WTC11 (cell line): ENCODE measurements at places on chromosomes 6 and 20. TPM values are rescaled to one million over a fixed set of nuclear protein-coding genes. Genes with fewer than 3 reads are reported as not detected.

TRIM10 gene
- total RNA-seq: 0.09 to 0.22 TPM (median 0.16 TPM) in 3 replicates

OOEP gene
- total RNA-seq: 0.87 to 1.1 TPM (median 0.89 TPM) in 3 replicates

VGLL2 gene
- 0.11 TPM in 1 of 3 replicates, not detected in the others for total RNA-seq

PDE10A gene
- total RNA-seq: 2.3 to 3.1 TPM (median 3.0 TPM) in 3 replicates

HSPA12B gene
- 6.3 to 8.5 TPM (median 8.2 TPM) in 3 replicates for total RNA-seq

SLC18B1 gene
- 21.3 to 24.3 TPM (median 24.1 TPM) in 3 replicates for total RNA-seq

CD93 gene
- total RNA-seq: 0.05 to 0.21 TPM (median 0.09 TPM) in 3 replicates

PAX1 gene
- not detected in 3 replicates for total RNA-seq

NELFCD gene
- 53.0 to 66.9 TPM (median 57.6 TPM) in 3 replicates for total RNA-seq

SNAP91 gene
- total RNA-seq: 0.70 to 1.2 TPM (median 1.1 TPM) in 3 replicates

SRMS gene
- total RNA-seq: 0.21 to 0.46 TPM (median 0.26 TPM) in 3 replicates

PSORS1C2 gene
- 0.55 to 0.85 TPM (median 0.78 TPM) in 3 replicates for total RNA-seq

FAM83B gene
- 3.9 to 4.2 TPM (median 4.0 TPM) in 3 replicates for total RNA-seq

CTCFL gene
- 0.70 to 2.6 TPM (median 2.4 TPM) in 3 replicates for total RNA-seq

PPP1R14C gene
- 0.66 to 1.1 TPM (median 0.80 TPM) in 3 replicates for total RNA-seq

C20orf202 gene
- total RNA-seq: 0.11 to 0.22 TPM in 2 of 3 replicates, not detected in the other

EBF4 gene
- 2.7 to 5.0 TPM (median 3.2 TPM) in 3 replicates for total RNA-seq

TNFRSF6B gene
- not detected in 3 replicates for total RNA-seq

ABHD16B gene
- 0.11 TPM in 1 of 3 replicates, not detected in the others for total RNA-seq

THBS2 gene
- 33.5 to 40.3 TPM (median 35.8 TPM) in 3 replicates for total RNA-seq

DEFB129 gene
- total RNA-seq: not detected in 3 replicates

SOBP gene
- 6.6 to 10.1 TPM (median 7.6 TPM) in 3 replicates for total RNA-seq

SLC22A16 gene
- total RNA-seq: 0.34 TPM in 1 of 3 replicates, not detected in the others

DEFB113 gene
- not detected in 3 replicates for total RNA-seq

NKAIN4 gene
- 7.2 to 11.0 TPM (median 9.6 TPM) in 3 replicates for total RNA-seq

AIF1 gene
- total RNA-seq: 5.4 to 8.5 TPM (median 7.1 TPM) in 3 replicates

KIAA1755 gene
- total RNA-seq: 0.16 to 0.50 TPM (median 0.27 TPM) in 3 replicates
